Activated CD4-positive, alpha-beta T cell treated with anti-CD3 and anti-CD28 coated beads for 48 hours (primary cell): ENCODE measurements at places on chromosomes 4 and X.

GRCh38 chr4:126748736-126749135 is 884.0 kb upstream of the INTU start:
- no peak for DNase-seq

GRCh38 chrX:9286234-9286633 is 178.6 kb upstream of the TBL1X start:
- DNase-seq: no peak

- no peak for DNase-seq
Measured at GRCh38 chr4:141713771-141714445, 77.5 kb downstream of the IL15 start.

DNA sequence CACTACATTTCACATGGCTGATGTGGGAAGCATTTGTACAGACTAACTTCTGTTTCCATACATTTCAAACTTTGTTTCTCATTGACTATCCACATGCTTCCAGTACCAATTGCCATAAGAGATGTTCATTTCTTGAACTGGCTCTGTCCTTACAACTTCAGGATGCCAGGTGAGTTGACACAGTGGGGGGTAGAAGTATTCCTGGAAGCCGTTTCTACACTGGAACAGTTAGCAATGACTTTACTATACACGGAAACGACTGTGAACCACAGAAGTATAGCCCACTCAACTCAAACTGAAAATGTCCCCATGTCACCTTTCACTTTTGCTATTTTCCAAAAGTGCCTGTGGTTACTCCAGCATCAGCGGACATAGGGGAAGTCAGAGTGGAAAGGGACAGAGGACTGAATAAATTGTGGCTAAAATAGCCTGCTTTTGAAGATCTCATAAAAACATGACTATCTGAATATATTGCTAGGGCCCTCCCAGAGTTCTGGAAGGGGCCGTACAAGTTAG is 38.0 kb upstream of the DSPP start:
- no peak for DNase-seq

GRCh38 chrX:124665621-124666400 is 319.4 kb downstream of the SH2D1A start:
- no peak for DNase-seq

GRCh38 chr4:126777649-126778048 is 855.1 kb upstream of the INTU start:
- DNase-seq: no peak

DNA sequence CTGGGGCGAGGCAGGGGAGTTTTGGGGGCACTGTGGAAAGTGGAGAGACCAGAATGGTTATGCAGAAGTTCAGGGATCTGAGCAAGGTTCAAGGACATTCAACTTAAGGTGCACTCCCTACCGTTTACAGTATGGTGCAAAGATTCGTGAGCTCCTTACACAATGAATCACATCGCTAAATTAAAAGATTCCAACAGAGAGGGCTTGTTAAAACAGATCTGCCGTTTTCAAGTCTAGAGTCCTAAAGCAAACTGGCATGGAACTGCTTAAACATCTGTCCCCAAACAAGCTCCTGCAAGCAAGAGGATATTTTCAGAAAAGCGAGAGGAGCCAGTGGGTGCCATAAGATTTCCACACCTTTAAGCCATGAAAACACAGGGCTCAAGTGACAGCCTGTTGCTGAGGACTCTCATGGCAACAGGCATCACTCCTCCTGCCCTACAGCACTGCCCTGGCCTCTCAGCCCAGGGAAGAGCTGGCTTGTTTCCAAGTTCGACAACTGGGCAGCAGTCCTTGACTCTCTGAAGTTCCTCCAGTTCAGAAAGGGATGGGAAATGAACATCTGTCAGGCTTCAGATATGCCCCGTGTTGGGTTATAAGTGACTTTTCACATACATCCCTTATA is 10.0 kb downstream of the FAM184B start:
- no peak for DNase-seq

DNA sequence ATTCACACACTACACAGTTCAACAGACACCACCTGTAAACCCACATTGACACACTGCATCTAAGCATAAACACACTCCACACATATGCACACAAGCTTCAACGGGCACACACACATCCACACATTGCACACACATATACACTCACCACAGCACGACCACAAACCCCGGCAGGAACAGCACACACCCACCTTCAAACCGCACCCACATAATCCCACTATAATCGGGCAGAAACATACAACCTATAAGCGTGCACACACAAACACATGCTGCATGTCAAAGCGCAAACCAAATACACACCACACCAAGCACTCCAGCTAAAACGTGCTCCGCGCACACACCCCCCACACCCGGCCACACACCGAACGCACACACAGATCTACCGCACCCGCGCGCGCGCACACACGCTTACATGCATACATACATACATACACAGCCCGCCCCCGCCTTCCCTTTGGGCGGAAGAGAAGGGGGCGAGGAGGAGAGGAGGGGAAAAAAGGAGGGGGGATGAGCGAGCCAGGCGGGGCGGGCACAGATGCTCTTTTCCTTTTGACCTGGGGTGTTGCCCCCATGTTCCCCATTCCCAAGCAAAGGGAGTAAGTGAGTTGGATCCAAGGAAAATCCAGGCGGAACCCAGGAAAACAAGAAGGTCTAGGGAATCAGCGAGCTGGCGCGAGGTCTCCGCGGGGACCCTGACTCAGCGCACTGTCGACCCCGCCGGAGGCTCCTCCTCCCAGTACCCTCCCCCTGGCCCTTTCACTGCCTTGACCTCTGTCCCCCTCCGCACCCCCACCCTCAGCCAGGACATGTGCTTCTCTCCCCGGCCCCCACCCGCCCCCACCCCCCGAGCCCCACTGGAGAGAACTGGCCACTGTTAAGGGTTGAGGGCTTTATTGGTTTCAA is 9.9 kb downstream of the ARHGAP36 start:
- DNase-seq: no peak

DNA sequence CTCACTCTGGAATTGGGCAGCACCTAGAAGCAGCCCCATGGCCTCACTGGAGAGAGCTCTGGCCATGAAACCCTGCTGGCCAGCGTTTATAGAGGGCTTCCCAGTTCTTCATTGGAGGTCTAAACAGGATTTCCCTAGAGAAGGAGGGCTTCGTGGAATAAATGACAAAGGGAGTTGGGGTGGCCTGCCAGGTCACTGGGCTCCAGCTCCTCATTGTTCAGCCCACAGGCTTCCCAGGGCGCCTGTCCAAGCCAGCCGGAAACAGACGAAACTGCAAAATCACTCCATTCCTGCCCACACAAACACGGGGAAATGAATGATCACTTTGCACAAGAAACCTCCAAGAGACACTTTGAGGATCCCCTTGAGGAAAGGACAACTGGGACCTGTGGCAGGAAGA is 189.7 kb downstream of the TSPAN5 start:
- DNase-seq: no peak

GRCh38 chr4:81647388-81647787 is 175.7 kb upstream of the RASGEF1B start:
- DNase-seq: no peak
